ENCODE measurements at places on chromosomes 16 and 17.

DNA sequence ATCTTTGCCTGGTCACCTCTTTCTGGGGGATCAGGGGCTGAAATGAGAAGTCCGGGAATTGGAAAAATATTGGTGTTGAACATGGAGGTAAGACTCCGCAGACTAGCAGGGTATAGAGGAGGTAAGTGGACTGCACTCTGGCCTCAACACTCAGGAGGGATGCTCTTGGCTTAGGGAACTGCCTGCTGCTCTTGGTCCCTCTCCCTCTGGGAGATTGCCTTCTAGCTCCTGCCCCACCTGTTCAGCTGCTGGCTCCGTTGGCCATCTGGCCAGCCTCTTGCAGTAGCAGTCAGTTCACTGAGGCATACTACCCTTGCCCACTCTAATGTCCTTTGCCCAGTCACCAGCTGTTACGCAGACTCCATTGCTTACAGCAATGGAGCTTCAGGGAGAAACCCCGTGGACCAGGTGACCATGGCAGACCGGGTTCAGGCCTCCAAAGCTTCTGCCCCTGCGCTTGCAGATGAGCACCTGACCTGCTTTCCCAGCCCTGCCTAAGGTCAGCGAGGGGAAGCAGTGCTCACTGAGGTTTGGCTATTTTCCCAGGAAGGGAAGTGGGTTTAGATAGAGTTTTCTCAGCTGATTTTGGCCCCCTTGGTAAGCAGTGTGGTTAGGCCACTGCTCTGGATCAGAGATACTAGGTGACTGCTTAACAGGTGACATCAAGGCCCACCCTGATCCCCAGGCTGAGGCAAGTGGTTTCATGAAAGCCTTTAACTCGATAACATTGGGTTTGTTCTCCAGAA, 11.9 kb downstream of the CDK5RAP3 start:
- DNase-seq, result no peak

DNA sequence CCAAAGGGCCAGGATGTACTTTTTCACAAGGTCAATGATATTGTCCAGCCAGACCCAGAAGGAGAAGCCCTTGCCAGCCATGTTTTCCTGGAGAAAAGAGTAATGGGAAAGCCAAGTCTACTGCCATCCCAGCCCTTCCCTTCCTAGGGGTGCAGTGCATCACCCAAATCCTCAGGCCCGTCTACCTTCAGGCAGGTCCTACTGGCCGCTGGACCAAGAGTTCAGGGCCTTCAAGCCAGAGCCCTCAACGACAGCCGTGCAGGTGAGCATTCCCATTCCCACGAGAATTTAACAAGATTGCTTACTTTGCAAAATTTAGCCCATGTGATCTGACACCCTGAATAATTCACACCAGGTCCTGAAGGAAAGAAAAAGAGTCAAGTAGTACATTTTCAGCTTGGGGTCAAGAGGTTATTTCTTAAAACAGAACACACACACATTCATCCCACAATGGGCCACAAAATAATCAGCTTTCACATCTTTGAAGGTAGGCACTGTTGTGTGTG, 35.0 kb downstream of the STAT5A start:
- DNase-seq, result no peak

DNA sequence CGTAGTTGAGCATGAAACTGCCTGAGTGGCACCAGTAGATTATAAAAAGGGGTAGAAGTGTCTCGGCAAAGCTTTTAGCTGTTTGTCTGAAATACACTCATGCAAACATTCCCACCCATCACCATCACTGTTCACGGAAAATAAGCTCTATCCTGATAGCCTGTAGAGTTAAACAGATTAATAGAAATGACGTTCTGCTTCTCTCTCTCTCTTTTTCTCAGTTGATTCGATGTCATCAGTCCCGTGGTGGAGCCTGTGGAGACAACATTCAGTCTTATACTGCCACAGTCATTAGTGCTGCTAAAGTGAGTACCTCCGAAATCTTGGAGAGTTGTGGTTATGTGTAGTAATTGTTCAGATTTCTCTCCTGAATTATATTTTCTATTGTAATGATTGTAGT, 224.7 kb downstream of the BCAS3 start:
- no peak for DNase-seq

GRCh38 chr17:743139-743538, 8.9 kb downstream of the GEMIN4 start:
- DNase-seq, result no peak

GRCh38 chr17:19414396-19415280, 3.6 kb downstream of the RNF112 start:
- no peak for DNase-seq

GRCh38 chr17:81306898-81307510, 11.9 kb upstream of the SLC38A10 start:
- DNase-seq, result no peak

DNA sequence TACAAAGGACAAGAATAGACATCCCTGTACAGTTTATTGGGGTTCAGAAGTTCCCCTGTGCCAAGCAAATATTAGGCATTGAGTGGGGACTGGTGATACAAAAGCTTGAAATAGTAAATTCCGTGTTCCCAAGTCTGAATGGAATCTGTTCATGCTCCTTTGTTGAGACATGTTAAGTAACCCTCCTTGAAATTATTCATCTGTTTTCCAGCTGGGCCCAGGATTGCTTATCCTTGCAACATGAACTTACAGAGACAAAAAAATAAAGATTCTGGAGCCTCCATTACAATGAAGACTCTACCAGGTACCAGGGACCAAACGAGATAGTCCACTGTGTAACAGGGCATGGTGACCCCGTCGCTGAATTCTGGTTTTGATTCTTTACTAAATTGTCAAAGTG, 6.1 kb upstream of the CCL8 start:
- no peak for DNase-seq

- DNase-seq, result no peak
Observed at GRCh38 chr16:67396159-67397035, 3.1 kb upstream of the TPPP3 start.

- DNase-seq, result no peak
Observed at GRCh38 chr17:75807861-75808260, 23.3 kb downstream of the UNK start.
